ENCODE measurements at places on chromosomes 7 and 10.

DNA sequence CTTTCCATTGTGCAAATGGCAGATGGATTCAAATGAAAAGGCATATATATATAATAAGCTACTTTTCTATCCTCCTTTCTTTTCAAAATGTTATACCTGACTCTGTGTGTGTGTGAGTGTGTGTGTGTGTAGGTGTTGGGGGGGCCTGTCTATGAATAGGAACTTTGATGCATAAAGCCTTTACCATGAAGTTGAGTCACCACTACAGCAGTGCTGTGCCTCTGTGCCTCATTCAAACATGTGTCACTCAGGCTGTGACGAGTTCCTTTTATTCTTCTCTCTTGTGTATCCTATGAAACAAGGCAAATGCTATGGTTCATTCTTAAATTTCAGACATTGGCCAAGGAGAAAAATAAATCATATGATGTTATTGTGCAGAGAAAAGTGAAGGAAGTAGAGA is 52.7 kb upstream of the DKK1 start:
- no peak for DNase-seq

- no peak for DNase-seq
Measured at GRCh38 chr10:36051500-36051991, 409.4 kb upstream of the FZD8 start.

DNA sequence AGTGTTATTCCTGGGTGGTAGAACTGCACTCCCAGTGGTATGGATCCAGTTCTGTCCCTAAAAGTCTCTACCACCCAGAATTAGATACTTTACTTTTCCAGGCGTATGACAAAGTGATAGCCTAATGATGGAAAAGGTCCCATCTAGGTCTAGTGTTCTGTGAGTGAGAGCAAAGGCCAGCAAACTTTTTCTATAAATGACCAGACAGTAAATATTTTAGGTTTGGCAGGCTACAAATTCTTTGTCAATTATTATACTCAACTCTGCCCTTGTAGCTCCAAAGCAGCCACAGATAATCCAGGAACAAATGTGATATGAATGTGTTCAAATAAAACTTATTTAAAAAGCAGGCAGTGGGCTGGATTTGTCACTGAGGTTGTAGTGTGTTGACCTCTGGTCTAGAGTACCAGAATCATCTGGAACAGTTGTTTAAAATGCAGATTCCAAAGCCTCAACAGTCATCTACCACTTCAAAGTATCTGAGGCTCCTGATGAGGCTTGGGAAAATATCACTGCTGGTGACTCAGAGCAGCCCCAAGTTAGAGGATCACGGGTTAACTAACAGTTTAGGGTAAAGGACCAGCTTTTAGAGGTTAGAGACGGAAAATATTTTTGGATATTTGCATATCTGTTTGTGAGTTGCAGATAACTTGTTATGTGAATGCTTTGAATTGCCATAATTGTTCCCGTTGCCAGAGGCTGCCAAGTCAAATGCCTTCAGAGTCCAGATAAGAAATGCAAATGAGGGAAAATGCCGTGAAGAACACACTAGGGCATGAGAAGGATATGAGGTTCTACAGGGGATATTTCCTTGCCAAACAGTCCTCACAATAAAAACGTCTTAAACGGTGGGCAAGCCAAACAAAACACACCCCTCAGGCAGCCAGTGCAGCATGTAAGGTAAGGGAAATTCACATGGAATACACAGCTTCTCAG is 19.4 kb downstream of the NRAP start:
- no peak for DNase-seq

GRCh38 chr7:80186721-80187120 is 52.1 kb downstream of the GNAI1 start:
- DNase-seq: no peak

DNA sequence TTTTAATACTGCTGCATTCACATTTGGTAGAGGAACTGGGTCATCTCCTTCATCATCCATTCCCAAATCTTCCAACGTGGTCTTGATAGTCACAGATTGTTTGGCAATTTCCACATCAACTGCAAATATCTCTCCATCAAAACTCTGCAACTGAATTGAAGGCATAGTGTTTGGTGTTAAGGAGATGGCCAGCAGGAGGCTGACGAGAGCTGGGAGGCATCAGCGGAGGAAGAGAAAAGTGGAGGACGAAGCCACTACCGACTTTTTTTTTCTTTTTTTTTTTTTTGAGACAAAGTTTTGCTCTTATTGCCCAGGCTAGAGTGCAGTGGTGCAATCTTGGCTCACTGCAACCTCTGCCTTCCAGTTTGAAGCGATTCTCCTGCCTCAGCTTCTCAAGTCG is 205.0 kb upstream of the KCTD7 start:
- DNase-seq: no peak

- DNase-seq: no peak
Measured at GRCh38 chr7:111011520-111011919, 79.4 kb upstream of the LRRN3 start.

Data from immature natural killer cell (primary cell).